ENCODE measurements at places on chromosomes 5 and 9.

DNA sequence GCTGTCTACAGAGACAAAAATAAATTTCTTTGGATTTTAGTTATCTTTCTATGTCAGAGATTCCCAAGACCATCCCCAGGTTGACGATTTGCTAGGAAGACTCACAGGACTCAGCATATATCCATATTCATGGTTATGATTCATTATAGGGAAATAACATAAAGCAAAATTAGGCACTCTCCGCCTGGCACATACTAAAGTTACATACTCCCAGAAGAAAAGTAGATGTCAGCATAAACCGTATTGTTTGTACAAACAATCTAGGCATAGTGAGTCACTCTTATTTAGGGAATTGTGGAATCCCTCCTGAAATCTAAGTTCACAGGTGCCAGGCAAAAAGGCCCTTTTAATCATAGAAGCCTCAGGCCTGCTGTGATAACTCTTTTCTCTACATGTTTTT, 62.9 kb downstream of the INSL6 start:
- DNase-seq: no peak

DNA sequence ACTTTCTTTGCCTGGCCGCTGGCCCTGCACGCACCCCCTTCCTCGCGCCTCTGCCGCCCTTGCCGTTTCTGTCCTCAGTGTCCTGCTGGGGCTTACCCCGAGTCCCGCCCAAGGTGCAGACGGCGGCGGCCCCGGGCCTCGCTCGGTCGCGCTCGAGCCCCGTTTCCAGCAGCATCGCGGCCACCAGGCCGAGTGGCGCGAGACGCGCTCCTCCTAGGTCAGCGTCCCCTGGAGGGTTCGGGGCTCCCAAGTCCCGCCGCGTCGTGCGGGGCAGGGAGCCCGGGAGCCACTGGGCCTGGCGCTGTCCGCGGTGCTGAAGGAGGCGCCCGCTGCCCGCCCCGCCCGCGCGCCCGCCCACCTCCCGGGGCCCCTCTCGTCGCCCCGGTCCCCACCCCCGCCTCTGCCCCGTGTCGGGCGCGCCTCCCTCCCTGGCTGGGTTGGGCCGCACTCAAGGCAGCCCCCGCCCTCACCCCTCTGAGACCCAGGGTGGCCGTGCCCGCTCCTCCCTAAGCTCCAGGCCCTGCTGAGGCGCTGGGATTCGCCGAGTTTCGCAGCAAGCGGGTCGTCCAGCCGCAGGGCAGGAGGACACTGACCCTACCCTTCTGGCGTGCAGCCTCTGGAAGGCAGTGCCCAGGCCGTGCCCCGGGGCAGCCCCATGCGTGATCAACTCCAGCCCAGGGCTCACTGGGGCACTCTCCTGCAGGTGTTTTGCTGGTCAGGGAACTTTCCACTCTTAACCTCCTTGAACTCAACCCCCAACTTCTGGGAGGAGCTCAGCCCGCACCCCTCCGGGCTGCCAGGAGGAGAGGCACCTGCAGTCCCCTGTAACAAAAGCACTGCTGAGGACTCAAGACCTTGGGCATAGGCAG, at the start of gene LHX3:
Gene LHX3 (minus strand): TSS at position 291 of the 869 bp plus-strand sequence. CDS start 116 bp downstream, at position 175.
- no peak for DNase-seq

DNA sequence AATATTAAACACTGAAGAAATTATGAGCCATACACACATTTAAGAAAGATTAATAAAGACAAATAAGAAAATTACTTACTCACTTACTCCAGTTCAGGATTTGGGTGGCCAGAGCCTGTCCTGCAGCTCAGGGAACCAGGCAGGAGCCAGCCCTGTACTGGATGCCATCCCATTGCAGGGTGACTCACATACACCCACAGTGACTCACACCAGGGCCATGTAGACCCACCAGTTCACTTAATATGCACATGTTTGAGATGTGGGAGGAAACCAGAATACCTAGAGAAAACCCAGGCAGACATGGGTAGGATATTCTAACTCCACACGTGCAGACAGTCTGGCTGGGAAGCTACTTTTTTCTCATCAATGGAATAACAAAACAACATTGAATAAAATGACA, 49.6 kb upstream of the ADRB2 start:
- no peak for DNase-seq

GRCh38 chr9:18184401-18184800, 289.6 kb upstream of the ADAMTSL1 start:
- no peak for DNase-seq

- no peak for DNase-seq
Observed at GRCh38 chr5:96193946-96194345, 232.3 kb upstream of the ELL2 start.

- DNase-seq: no peak
Observed at GRCh38 chr5:79640571-79641055, 28.4 kb downstream of the TENT2 start.

Data from midbrain (tissue), 1 donor.